ENCODE measurements at places on chromosomes 6 and 20. TPM values are rescaled to one million over a fixed set of nuclear protein-coding genes. Genes with fewer than 3 reads are reported as not detected.

GRCh38 chr20:57474205-57474604, 50.7 kb downstream of the CTCFL start:
- H3K27me3 ChIP-seq: no peaks in the 10 kb centered on the region
- no peak for DNase-seq
- no peak overlapping the region for H3K27ac ChIP-seq
- H3K4me3 ChIP-seq: no peak overlapping the region

DNA sequence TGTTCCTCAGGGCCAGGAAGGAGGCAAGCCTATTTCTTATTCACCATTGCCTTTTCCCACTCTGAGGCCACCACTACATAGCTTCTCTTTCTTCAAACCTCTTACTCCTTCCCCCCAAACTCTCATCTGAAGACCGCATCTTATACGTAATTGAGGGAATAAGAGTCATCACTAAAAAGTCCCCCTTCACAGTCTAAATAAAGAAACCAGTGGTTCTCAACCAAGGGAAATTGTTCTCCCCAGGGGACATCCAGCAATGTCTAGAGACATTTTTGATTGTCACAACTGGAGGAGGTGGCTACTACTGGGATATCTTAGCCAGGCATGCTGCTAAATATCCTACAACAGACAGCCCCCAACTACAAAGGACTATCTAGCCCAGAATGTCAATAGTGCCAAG, 327.6 kb upstream of the CNR1 start:
- H3K4me1 ChIP-seq: no peaks in the 10 kb centered on the region
- DNase-seq: no peak
- H3K27ac ChIP-seq: no peak overlapping the region
- H3K36me3 ChIP-seq: no peaks in the 10 kb centered on the region
- H3K4me3 ChIP-seq: no peak overlapping the region

NRM gene
- 11.3 TPM for total RNA-seq

GRCh38 chr6:14759976-14760672, 485.7 kb upstream of the JARID2 start:
- H3K4me1 ChIP-seq: peaks cover 12% of the 10 kb centered on the region
- no peak overlapping the region for H3K27ac ChIP-seq
- H3K27me3 ChIP-seq: no peaks in the 10 kb centered on the region
- H3K4me3 ChIP-seq: no peak overlapping the region
- DNase-seq: no peak

GRCh38 chr6:168099201-168100010, 20.4 kb upstream of the FRMD1 start:
- no peaks in the 10 kb centered on the region for H3K36me3 ChIP-seq
- peaks cover 34% of the 10 kb centered on the region for H3K27me3 ChIP-seq

GRCh38 chr20:32236048-32236533, 28.4 kb downstream of the POFUT1 start:
- H3K4me3 ChIP-seq: no peak overlapping the region
- peaks cover 25% of the 10 kb centered on the region for H3K36me3 ChIP-seq
- no peak overlapping the region for H3K27ac ChIP-seq
- DNase-seq: no peak
- no peaks in the 10 kb centered on the region for H3K27me3 ChIP-seq
- H3K4me1 ChIP-seq: peaks cover 14% of the 10 kb centered on the region

DNA sequence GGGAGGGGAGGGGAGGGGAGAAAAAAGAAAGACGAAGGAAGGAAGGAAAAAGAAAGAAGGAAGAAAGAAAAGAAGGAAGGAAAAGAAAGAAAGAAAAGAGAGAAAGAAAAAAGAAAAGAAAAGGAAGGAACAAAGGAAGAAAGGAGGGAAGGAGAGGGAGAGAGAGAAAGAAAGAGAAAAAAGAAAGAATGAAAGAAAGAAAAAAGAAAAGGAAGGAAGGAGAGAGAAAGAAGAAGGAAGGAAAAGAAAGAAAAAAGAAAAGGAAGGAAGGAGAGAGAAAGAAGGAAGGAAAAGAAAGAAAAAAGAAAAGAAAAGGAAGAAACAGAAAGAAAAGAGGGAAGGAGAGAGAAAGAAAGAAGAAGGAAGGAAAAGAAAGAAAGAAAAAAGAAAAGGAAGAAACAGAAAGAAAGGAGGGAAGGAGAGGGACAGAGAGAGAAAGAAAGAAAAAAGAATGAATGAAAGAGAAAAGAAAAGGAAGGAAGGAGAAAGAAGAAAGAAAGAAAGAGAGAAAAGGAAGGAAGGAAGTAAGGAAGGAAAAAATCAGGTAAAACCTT, 225.3 kb downstream of the TPBG start:
- H3K4me1 ChIP-seq: peaks cover 5% of the 10 kb centered on the region
- no peaks in the 10 kb centered on the region for H3K36me3 ChIP-seq
- no peak for DNase-seq
- no peak overlapping the region for H3K27ac ChIP-seq
- no peaks in the 10 kb centered on the region for H3K27me3 ChIP-seq

Measured in GM23338 (cell line).